ENCODE measurements at places on chromosomes 5 and 9.

- no peak for DNase-seq
Measured at GRCh38 chr9:91951944-91952520, 2.0 kb upstream of the ROR2 start.

GRCh38 chr9:87554171-87554910 lies 56.7 kb downstream of the DAPK1 start:
- DNase-seq, result no peak

DNA sequence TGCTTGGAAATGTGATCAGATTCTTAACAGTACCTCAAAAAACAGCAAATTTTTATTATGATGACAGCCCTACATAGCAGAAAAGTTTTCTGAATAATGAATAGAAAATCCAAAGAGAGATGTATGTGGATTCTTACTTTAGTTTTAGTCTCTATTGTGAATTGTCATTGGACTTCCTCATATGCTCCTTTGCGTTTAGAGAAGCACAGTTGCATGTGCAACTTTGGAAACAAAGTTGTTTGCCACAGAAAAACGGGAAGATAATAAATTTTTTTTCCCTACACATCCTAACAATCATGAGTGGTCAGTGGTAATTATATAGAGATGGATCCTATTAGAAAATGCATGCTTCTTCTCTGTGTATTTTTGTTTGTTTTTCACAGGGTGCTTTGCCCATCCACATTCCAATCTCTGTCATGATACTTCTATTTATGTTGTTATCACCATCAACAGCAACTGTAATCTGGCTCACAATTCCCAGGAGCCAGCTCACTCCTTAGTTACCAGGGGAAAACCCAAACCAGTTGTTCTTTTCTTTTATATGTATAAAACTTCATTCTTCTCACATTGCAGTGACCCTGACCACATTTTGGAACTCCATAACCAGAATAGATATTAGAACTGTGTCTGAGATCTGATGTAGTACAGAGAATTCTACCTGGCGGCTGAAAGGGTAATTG lies 118.7 kb downstream of the NDUFS4 start:
- DNase-seq, result no peak

- no peak for DNase-seq
Measured at GRCh38 chr9:2270565-2270964, 255.4 kb downstream of the SMARCA2 start.

- no peak for DNase-seq
Measured at GRCh38 chr5:50824109-50824508, 157.7 kb downstream of the PARP8 start.

DNA sequence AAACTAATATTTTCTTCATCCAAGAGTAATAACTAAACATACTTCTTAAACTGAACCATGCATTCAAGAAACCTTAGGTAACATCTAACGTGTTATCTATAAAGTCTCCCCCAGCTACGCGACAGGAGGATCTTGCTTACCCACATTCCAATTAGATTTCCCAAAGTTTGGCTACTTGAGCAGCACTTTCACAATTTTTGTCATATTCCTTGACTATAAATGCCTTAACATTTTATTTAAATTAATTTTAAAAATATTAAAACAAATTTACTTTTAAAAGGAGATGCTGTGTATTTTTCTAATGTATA lies 25.3 kb upstream of the IFNE start:
- DNase-seq, result no peak

GRCh38 chr5:53100606-53101005 lies 9.0 kb downstream of the MOCS2 start:
- DNase-seq, result no peak

GRCh38 chr9:134267881-134268724 lies 58.2 kb upstream of the RXRA start:
- DNase-seq, result no peak

DNA sequence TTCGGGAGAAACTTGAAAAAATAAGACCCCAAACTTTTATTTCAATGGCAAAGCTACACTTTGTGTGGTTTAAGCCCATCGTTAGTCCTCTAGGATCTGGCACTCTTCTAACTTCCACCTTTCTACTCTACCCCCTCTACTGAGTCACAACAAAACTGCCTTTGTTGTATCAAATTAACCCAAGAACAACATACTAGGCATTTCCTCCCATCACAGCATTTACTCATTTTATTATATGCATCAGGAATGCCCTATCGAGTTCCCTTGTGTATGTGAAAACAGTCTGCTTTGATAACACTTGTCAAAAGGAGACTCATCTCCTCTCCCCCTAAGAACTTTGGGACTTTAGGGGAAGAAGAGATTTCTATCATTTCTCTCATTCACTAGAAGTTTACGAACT lies 158.9 kb upstream of the FREM1 start:
- no peak for DNase-seq

GRCh38 chr9:72687331-72687730 lies 165.9 kb downstream of the TMC1 start:
- DNase-seq, result no peak

Measured in CD4-positive, CD25-positive, alpha-beta regulatory T cell (primary cell).